ENCODE measurements at places on chromosomes 1 and 21. TPM values are rescaled to one million over a fixed set of nuclear protein-coding genes. Genes with fewer than 3 reads are reported as not detected.

DNA sequence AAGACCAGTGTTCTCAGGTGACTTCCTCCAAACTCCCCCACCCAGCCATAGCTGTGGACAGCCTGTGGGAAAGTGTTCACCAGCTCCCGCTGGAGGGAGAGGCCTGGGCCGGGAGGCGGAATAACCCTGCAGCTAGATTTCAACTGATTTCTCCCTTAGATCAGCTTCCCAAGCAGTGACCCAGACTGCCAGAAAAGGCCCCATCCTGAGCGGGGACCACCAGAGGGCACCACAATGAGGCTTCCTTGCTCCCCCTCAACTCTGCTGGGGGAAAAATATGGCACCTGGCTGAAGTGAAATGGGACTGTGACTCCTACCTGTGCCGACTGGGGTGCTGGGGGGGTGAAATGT, 50.8 kb downstream of the RHBG start:
- DNase-seq, result no peak

- DNase-seq, result no peak
Observed at GRCh38 chr1:54558434-54559030, 10.5 kb downstream of the ACOT11 start.

DNA sequence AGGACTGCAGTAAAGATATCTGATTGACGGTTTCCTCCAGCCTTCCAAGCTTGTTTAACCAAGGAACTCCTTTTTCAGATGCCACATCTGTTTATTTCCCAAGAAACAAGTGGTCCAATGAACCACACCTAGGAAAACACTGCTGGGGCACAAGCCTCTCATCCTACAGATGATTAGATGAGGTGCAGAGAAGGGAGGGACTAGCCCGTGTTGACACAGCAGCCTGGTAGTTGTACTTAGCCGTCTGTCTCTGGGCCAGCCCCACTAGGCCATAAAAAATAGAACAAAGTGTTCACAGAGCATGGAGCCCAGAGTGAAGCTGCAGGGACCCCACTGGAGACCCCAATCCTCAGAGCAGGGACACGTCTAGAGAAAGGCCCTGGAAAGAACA, 32.1 kb downstream of the LRP8 start:
- DNase-seq, result no peak

GRCh38 chr21:17789656-17790055, 29.5 kb downstream of the C21orf91 start:
- no peak for DNase-seq

GRCh38 chr1:110608247-110608646, 2.1 kb upstream of the KCNA2 start:
- DNase-seq, result no peak

DNA sequence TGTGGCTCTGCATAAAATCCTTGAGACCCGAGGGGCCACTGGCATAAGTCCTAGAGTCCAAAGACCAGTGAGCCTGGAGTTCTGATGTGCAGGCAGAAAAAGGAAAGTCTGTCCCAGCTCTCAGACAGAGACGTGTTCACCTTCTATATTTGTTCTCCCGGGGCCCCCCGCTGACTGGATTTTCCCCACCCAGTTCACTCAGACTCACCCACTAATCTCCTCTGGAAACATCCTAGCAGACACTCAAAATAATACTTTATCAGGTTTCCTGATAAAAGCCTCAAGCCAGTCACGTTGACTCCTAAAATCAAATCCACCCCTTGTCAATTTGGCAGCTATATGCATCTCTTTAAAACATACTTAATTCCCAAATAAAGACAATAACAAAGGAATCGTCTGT, 1084.2 kb upstream of the NCAM2 start:
- DNase-seq, result no peak

DNA sequence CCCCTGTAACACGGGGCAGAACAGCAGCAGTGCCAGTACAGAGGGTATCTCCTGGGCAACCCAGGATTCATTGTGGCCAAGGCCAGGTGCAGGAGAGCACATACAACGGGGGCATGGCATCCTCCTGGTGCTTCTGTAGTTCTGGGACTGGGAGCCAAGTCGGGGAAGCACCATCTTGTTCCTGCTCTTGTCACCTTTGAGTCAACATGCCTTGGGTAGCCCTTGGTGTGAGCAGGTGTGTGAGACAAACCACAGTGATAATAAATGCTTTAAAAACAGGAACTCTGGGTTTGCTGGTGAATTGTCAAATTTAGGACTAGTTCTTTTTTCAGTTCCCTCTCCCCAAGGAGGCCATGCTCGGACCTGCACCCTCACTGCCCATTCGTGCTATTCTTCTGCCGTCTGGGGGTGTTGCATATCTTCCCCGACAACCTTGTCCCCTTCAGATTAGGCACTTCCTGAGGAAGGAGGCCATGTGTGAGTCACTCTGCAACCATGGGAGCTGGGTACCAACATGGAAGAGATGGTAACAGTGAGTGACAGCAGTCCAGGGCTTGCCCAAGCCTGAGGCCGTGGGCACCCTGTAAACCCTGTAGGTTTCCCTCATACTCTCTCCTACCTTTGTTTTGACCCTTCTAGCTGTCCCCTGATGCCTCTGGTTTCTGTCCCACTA, 150.2 kb downstream of the GRIK3 start:
- DNase-seq, result no peak

TYW3 gene
- 40.3 TPM for polyA plus RNA-seq

- no peak for DNase-seq
Observed at GRCh38 chr1:30705698-30706097, 17.7 kb downstream of the MATN1 start.

- DNase-seq, result no peak
Observed at GRCh38 chr1:35873243-35873750, 9.7 kb upstream of the AGO1 start.

SV2A gene
- 8.4 TPM for polyA plus RNA-seq

- no peak for DNase-seq
Observed at GRCh38 chr21:33339918-33340317, 15.1 kb downstream of the IFNAR1 start.

- no peak for DNase-seq
Observed at GRCh38 chr1:162214202-162214601, 144.7 kb downstream of the NOS1AP start.

- no peak for DNase-seq
Observed at GRCh38 chr1:228807904-228808605, 72.8 kb downstream of the RHOU start.

DNA sequence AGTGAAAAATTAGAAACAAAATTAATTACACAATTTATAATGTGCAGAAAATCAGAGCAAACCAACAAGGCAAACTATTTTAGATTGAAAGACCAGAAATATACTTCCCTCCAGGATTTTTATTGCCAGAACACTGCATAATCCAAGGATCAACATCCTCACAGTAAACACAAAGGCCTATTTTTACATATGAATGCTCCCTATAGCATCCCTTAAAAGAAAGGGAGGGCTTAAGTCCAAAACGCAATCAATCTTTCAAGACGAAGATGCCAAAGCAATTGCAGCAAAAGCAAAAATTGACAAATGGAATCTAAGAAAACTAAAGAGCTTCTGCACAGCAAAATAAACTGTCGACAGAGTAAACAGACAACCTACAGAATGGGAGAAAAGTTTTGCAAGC, 18.6 kb upstream of the CHIA start:
- no peak for DNase-seq

CFHR3 gene
- polyA plus RNA-seq, result 0.50 TPM

DNA sequence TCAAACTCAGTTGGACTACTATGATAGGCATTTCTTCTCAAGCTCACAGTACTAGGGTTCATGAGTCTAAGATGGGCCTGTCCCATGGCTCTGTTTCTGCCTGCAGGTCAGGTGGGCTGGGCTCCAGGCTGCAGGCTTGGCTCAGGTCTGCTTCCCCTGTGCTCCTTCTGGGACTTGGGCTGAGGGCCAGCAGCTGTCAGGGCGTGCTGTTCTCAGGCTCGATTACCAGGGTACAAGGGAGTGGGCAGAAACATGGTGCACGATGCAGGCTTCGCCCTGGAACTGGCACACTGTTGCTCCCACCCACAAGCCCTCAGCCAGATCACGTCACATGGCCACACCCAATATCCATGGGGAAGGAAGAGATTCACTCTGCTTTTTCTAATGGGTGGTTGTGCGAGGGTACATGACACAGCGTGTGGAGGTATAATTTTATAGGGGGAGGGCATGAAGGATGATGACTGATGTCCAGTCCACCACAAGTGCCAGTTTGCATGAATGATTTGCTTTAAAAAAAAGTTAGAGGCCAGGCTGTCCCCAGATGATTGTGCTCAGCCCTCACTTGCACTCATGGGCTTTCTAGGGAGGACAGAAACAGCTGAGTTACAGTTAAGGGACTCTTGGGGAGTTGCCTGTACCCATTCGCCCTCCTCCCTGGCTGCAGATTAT, 118.0 kb downstream of the ACTL8 start:
- DNase-seq, result no peak

LRRC71 gene
- polyA plus RNA-seq, result 0.83 TPM

GRCh38 chr1:67599085-67599484, 85.9 kb upstream of the GADD45A start:
- DNase-seq, result no peak

GRCh38 chr1:109790735-109791494, 27.2 kb upstream of the EPS8L3 start:
- no peak for DNase-seq

DCST2 gene
- polyA plus RNA-seq, result 2.5 TPM

GRCh38 chr1:235831148-235831547, 35.6 kb downstream of the LYST start:
- DNase-seq, result no peak

DNA sequence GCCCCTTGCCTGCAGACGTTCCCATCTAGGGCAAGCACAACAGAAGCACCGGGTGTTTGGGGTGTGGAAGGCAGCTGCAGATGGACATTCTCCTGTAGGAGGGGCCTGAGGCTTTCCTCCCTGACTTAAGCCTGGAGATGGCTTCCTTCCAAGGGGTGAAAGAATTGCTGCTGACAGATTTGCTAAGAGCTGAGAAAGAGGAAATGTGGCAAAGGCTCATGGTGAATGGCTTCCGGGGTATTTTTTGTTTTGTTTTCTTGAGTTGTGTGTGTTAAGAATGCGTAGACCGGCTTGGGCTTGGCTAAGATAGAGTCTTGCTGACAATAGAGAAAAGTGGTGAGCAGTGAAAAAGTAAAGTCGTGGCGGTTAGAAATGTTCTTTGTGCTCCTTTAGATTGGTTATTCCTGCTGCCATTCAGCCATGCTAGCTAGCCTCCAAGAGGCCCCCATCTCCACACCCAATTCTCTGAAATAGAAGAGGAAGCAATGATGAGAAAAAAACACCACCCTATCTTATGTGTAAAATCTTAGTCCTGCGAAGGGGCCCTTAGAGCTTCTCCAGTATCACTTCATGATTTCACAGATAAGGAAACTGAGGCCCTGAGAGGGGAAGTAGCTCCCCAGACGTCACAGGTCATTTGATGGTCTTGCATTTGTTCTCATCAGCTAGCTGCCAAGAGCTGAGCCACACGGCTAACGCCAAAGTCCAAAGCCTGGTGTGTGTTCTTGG, 36.9 kb downstream of the EIF2D start:
- peak; percentile 55 for DNase-seq

- DNase-seq, result no peak
Observed at GRCh38 chr1:12229386-12229834, 420 bp upstream of the VPS13D start.

DNA sequence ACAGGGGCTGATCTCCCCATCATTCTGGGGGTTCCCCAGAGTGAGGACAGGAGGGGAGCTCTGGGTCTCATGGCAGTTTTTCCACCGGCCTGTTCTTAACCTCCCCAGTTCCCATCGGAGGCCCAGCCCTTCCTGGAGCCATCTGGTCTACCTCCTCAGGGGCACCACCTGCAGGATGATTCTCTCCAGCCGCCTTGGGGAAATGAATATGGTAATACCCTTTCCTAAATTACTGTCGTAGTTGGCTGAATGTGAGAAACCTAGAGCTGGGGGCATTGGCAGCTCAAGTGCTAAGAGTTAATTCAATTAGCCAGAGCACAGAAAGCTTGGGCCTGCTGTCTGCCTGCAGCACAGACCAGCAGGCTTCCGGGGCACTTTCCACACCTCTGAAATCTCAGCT, 64.9 kb downstream of the TAS1R2 start:
- no peak for DNase-seq

DNA sequence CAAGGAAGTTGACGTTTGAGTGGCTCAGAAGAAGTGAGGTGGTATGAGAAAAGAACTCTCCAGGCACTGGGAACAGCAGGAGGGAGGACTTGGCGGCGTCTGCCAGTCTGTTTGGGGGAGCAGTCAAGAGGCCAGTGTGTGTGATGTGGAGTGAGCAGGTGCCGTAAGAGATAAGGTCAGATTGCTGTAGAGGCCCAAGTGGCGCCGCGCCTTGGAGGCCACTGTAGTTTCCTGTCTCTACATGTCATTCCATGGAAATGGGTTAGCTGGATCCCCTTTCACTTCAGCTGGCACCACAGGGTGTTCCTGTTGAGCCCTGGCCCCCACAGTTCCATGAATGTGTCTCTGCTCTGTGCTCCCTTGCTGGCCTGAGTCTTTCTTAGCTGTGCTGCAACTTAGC, 35.5 kb upstream of the PTPRF start:
- no peak for DNase-seq

- DNase-seq, result no peak
Observed at GRCh38 chr1:71269179-71269578, 188.3 kb upstream of the ZRANB2 start.

CREG1 gene
- 119 TPM for polyA plus RNA-seq

DNA sequence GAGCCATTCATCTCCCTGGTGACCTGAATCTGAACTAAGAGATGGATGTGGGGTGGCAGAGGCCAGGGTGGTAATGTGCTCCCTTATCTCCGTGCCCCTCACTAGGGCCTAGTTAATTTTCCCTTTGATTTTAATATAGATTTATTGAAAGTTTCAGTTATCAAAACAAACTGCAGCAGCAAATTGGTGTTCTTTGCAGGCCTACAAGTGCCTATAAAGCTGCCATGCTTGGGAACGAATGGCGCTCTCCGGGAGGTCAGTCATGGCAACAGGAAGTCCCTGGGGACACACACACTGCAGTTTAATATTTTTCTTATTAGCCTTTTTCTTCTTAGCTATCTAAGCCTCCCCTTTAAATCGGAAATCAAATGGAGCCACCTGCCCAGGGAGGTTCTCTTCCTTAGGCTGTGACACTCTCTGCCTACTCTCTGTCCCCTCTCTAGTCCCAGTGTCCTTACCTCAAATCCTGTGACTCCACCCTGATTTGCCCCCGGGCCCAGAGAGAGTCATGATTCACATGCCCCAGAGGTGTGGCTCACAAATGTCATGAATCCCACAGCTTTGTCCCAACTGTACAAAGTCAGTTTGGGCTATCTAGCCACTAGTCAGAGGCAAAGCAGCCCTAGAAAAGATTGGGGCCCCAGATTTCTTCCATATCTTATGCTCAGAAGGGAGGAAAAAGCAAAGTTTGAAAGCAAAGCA, 4.3 kb upstream of the ERI3 start:
- DNase-seq, result no peak

Measured in left kidney (tissue), 8 donors.